IMR-90 (cell line): ENCODE measurements at places on chromosomes 3 and 15.

- peak; percentile 79 for DNase-seq
Measured at GRCh38 chr15:39172380-39173281, 408.2 kb upstream of the THBS1 start.

DNA sequence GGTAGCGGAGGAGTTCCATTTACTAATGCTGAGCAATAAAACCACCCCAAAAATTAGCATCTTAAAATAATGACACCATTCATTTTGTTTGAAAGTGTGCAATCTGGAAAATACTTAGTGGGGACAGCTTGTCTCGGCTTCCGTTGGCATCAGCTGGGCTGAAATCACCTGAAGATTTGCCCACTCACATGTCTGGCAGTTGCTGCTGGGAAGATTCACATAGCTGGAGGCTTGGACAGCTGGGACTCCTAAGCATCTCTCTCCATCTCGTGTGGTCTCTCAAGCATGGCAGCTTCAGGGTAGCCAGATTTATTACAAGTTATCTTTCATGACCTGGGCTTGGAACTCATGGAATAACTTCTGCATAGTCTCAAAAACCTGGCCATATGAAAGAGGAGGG lies 38.4 kb upstream of the BFSP2 start:
- DNase-seq, result no peak

DNA sequence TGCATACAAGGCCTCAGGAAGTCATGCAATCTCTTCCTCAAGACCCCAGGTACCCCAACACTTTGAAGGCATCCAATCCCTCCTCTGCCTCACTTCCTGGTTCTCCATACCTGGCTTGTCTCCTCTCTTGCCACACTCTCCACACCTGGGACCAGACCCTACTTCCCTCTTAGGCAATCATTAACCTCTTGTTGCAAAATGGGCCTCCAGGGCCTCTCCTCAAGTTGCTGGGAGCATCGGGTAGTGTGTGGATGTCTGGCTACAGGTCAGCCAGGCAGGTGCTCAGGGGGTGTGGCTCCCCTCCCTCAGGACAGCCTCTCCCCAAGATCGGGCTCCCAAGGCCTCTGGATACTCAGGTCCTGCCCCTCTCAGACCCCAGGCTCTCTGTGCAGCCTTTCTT lies 8.6 kb downstream of the PLA2G4E start:
- DNase-seq, result no peak

- no peak for DNase-seq
Measured at GRCh38 chr15:57343048-57343447, 33.3 kb upstream of the CGNL1 start.

- peak; percentile 76 for DNase-seq
Measured at GRCh38 chr3:58005669-58006068, 2.6 kb upstream of the FLNB start.

DNA sequence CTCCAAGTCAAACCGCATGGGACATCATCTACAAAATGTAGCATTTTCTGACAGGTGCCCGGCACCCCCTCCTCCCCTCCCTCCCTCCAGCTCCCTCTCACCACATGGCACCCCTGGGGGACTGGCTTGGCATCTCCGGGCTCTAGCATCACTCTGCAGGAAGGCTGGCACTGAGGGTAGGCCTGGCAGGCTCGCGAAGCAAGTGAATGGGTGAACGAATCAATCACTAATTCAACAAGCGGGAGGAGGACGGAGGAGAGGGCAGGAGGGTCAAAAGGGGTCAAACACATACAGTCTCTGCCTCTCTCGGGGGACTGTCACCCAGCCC lies 155.7 kb downstream of the NUP210 start:
- DNase-seq, result no peak

DNA sequence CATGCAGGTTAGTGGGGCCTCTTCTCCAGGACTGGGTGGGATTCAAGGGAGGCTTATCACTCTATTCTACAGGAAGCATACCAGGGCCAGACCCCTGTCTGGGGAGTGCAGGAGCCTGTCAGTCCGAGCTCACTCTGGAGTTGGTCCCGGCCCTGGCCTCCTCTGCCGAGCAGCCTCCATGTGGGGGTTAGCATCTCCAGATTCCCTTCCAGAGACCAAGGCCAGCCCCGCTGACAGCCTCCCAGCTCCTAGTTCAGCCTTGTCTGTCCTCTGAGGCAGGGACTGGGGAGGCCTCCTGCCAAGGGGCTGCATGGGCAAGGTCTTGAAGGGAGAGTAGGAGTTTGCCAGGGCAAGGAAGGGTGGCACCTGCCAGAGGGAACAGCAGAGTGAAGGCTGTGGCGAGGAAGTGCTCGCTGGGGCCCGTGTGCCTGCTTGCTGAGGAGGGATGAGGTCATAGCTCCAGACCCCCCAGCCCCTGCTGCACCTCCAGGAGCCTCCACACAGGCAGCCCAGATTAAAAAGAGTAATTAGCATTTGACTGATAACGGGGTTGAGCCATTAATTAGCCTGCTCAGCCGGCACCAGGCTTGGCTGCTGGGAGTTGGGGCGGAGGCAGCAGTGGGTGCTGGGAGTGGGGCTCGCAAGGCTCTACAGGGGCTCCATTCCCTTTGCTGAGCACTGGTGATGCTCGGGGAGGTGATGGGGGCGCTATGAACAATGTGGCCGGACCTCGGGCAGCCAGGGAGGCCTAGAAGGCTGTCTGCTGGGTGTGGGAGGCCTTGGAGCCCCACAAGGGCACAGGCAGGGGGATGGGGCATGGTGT lies 54.3 kb downstream of the DNAJB8 start:
- DNase-seq, result no peak

DNA sequence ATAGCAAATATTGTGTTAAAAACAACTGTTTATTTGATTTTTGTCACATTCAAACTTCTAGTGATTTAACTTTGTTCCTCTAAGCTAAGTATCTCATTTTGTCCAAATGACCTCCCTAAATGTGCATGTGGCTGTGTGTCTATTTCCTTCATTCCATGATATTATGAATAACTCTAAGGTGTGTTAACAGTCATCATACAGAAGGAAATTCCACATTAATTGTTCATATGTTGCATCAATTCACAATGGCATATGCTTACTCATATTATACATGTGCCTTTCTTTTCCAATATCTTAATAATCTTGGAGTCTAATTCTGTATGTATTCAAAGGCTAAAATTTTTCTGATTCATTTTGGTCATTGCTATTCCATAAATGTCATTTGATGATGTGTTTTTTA lies 186.4 kb downstream of the WDR72 start:
- no peak for DNase-seq

DNA sequence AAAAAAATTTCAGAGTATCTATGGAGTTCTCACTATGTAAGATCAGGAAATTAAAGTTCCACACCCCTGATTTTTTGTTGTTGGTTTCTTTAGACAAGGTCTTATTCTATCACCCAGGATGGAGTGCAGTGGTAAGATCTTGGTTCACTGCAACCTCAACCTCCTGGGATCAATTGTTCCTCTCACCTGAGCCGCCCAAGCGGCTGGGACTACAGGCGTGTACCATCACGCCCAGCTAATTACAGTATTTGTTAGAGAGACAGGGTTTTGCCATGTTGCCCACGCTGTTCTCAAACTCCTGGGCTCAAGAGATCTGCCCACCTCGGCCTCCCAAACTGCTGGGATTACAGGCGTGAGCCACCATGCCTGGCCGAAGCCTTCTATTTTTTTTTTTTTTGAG lies 12.4 kb downstream of the QRICH1 start:
- no peak for DNase-seq

GRCh38 chr15:85685356-85685755 lies 109.4 kb downstream of the KLHL25 start:
- DNase-seq, result no peak

- peak; percentile 79 for DNase-seq
Measured at GRCh38 chr3:141426404-141427034, 58.2 kb downstream of the ZBTB38 start.

GRCh38 chr3:149307435-149307783 lies 26.0 kb downstream of the TM4SF18 start:
- no peak for DNase-seq

DNA sequence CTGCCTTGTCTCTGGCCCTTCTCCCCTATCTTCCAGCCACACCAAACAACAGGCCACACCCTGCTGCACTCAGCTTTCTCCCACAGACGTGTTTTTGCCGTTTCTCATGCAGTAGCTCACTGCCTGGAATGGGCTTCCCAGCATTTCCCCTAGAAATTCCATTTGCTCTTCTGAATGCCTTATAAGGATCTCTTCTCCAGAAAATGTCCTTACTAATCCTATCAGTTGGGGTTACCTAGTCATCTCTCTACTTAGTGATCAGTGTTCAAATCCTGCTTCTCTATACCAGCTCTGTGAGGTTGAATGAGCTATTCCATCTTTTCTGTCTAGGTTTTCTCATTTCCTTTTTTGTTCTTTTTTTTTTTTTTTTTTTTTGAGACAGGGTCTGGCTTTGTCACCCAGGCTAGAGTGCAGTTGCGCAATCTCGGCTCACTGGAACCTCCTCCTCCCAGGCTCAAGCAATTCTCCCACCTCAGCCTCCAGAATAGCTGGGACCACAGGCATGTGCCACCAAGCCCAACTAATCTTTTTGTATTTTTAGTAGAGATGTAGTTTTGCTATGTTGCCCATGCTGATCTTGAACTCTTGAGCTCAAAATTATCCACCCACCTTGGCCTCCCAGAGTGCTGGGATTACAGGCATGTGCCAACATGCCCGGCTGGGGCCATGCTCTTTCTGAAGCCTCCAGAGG lies 98.2 kb upstream of the CHD2 start:
- peak; percentile 94 for DNase-seq

DNA sequence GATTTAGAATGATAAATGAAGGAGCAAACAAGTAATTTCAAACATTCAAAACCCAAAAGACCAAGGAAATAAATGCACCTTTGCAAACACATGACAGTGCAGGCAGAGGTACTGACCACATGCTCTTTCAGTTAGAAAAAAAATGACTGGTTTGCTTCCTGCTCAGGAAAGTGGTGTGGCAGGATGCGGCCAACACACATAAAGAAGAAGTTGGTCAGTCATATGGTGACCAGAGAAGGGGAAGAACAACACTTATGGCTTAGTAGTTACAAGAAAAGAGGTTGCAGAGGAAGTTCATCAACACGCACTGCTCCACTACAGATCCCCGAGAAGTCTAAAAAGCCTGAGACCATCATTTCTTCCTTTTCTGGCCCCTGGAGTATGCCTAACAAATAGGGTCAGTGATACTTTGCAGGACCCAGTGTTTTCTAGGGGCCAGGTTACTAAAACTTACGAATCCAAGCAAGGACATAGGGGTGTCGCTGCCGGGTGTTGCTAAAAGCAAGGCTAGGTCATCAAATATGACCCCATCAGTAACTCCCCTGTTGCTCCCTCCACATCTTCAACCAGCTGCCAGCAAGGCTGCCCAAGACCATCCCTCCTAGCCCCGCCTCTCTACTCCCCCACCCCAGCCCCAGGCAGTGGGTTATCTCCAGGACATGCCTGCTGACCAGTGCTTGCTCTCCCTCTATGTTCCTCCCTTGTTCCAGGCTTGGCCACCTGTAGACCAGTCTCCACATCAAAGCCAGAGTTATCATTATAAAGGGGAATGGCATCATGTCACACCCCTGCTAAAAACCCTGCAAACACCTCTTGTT lies 11.2 kb downstream of the ATP8B4 start:
- no peak for DNase-seq

DNA sequence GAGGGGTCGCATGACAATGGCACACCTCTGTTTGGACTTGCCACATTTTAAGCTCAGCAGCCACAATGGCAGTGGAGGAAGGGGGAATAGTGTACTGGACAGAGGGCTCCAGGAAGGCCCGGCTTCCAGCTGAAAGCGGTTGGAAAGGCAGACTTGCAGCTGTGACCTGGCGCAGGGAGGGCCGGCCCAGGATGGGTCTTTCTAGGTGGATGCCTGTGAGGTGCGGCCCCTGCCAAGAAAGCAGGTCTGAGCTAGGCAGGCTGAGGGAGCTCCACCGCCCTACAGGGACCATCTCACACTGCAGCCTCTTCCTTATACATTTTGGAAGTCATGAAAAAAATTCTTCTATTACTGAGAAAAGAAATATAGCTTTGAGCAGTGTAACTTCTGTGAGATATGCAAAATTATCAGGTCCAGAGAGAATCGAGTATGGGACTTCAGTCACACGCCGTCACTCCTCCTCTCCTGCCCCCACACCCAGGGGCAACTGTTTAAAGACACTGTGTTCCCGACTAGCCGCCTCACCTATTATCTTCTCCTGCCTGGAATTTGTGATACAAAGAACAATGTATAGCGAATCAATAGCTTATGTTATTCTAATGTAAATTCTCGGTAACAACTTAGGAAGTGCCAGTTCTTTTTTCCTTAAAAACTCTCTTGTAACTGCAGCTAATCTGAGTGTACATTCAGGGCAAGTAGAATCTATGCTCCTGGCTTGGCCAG lies 331.0 kb downstream of the OCA2 start:
- DNase-seq, result no peak

DNA sequence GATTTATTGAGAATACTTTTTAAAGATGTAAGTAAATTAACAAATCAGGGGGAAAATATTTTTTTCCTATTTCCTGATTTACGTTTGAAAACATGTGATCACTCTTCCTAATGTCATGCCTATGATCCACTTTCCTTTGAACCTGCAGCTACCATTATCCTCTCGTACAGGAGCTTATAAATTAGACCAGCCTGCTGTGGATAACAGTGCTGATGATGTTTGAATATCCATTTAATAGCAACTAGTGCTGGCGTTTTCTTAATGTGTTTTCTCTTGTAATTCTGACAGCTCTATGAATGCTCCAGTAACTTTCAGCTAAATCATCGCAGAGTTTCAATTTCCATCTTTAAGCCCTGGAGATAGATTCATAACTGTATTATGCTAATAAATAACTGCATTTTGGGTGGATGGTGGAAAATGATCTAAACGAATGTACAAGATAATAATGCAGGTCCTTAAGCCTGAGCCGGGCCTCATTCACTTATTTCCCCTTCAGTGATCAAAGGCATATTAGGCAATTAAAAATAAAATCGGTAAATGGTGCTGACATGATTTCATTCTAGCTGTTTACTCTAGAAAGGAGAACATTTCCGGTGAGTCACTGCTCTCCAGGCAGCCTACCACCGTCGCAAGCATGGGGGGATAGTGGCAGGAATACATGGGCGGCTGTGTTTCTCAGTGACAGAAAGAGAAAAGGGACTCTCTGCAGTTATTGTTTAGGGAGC lies 58.5 kb upstream of the SLC24A5 start:
- DNase-seq, result peak; percentile 61

GRCh38 chr3:48180021-48180420 lies 8.2 kb downstream of the CDC25A start:
- DNase-seq, result no peak

DNA sequence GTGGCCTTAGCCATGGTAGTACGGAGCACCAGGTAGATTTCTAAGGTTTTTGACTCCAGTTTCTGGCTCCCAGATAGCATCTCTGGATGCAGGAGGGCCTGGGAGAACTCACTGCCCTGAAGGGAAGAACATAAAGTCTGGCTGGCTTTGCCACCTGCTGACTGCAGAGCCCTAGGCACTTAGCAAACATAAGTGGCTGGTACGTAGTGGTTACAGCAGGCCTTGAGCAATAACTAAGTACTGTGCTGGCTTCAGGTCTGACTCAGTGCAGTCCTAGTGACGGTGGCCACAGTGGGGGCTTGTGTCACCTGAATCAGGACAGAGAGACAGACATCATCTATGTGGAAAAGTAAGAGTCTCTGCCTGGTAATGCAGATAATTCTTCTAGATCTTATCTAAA lies 871.1 kb downstream of the PDCD6IP start:
- no peak for DNase-seq

- DNase-seq, result no peak
Measured at GRCh38 chr15:90436952-90437351, 48.9 kb downstream of the IQGAP1 start.

GRCh38 chr3:141193066-141193830 lies 38.4 kb upstream of the PXYLP1 start:
- no peak for DNase-seq

GRCh38 chr15:36449084-36449661 lies 130.3 kb upstream of the CDIN1 start:
- no peak for DNase-seq

- DNase-seq, result no peak
Measured at GRCh38 chr3:147422601-147423536, 13.7 kb downstream of the ZIC1 start.

GRCh38 chr3:70716832-70717231 lies 404.4 kb upstream of the MDFIC2 start:
- peak; percentile 48 for DNase-seq
